T-helper 2 cell (primary cell): ENCODE measurements at places on chromosomes 5 and 9.

DNA sequence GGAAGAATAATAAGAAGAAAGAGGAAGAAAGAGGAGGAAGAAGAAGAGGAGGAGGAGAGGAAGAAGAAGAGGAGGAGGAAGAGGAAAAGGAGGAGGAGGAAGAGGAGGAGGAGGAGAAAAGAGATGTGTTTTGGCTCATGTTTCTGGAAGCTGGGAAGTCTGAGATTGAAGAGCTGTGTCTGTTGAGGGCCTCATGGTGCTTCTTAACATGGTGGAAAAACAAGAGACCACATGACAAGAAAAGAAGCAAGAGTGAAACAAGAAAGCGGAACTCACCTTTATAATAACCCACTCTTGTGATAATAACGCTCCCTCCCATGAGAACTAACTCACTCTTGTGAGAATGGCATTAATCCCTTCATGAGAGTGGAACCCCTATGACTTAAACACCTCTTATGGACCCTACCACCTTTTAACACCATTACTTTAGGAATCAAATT is 36.1 kb upstream of the RANBP6 start:
- no peak for DNase-seq

GRCh38 chr5:164098531-164098930 is 593.1 kb downstream of the MAT2B start:
- no peak for DNase-seq

- no peak for DNase-seq
Observed at GRCh38 chr9:95018099-95018936, 291.8 kb downstream of the AOPEP start.

DNA sequence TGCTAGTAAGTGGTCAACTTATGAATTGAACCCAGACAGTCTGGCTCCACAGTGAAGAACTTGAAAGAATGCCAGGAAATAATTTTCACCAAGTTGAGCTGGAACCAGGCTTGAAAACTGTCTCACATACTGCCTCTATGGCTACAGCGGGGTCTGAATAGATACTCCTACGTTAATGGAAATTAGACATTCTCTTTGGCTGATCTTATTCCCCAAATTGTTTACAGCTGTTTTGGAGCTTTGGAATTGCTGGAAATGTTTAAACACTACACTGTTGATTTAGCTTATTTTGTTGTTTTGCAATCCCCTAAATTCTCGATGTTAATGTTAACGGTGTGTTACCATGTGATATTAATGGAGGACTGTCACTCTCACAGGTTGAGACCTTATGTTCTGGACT is 146.4 kb downstream of the FBXL7 start:
- DNase-seq, result no peak

- DNase-seq, result no peak
Observed at GRCh38 chr5:131303537-131303936, 39.7 kb downstream of the CDC42SE2 start.

DNA sequence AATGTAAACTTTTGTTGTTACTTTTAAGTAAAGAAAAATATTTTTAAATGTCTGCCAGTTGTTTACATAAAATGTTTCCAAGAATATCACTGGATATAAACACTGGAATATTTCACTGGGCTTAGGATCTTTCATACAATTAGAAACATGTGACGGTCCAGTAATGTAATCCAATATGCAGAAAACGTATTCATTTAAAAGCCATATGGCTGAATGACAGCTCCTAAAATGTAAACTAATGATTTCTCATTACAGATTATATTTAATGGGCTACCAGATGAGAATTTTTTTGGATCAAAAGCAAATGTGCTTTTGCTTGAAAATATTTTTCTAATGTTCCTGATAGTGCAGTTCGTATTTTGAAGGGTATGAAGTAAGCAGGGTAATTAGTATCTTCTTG is 124.3 kb downstream of the TTC39B start:
- no peak for DNase-seq

- DNase-seq, result no peak
Observed at GRCh38 chr5:51381761-51382474, 1.3 kb upstream of the ISL1 start.

DNA sequence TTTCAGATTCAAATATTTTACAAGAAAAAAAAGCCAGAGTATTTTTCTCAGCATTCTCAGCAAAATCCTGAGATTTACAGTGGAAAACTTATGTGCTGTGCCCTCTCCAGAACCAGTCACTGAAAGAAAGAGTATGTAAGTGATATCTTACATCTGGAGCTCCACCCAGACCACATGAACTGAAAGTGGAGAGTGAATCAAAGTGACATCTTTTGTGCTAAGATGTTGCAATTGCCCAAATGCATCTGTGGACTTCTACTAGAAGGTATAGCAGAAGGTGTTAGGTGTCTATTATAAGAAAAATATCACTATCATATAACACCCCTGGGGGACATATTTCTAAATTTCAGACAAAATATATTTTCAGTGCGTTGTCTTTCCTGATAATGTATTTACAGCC is 49.0 kb upstream of the RIC1 start:
- peak; percentile 67 for DNase-seq

DNA sequence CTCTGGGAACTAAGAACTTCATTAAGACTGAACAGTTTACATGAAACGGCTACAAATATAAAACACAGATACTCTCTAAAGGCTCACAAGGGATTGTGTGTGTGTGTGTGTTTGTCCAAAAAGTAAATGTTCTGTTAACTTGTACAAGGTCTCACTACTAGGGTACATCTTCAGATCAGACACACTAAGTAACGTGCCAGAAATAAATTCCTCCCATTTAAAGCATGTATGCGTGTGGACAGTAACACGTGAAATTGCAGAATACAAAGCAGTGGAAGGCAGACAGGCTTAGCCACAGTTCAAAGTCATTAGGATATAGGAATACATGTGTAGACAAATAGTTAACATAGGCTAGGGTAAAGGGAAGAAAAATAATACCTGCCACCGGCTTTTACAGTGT is 1.8 kb downstream of the BNC2 start:
- no peak for DNase-seq

- DNase-seq, result no peak
Observed at GRCh38 chr5:79898611-79899010, 92.5 kb downstream of the MTX3 start.

DNA sequence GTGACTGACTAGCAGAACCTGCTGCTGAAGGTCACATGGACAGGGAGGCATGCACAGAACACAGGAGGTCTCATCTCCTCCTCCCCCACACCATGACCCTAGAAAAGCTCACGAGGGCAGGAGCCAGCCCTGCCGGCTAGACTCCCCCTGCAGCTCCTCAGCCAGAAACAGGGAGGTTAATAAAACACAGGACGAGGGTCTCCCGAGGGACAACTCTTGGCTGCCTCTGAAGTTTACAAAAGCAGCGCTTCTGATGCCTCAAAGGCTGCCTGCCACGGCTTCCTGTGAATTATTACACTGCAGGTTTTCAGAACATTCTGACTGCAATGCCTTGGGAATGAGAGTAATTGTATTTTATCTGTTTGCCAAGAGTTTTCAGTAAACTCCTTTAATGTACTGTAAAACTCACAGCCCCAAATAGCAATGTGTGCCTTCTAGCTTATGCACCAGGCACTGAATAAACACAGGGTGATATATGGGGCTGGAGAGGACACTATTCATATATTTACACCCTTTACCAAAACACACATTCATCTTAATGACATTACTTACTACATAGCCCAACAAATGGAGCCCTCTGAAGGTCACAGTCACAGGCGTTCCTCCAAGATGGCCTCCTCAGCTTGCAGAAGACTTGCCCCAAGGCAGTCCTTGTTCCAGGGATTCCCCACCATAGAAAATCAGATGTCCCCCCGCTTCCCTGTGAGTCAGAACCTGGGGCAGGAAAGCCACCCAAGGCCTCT is 83.7 kb downstream of the C5orf15 start:
- DNase-seq, result no peak

GRCh38 chr9:114112325-114112724 is 13.2 kb upstream of the KIF12 start:
- DNase-seq, result no peak

GRCh38 chr5:67120032-67120431 is 76.6 kb downstream of the CD180 start:
- no peak for DNase-seq

GRCh38 chr5:78157001-78157400 is 137.5 kb downstream of the AP3B1 start:
- DNase-seq, result no peak

DNA sequence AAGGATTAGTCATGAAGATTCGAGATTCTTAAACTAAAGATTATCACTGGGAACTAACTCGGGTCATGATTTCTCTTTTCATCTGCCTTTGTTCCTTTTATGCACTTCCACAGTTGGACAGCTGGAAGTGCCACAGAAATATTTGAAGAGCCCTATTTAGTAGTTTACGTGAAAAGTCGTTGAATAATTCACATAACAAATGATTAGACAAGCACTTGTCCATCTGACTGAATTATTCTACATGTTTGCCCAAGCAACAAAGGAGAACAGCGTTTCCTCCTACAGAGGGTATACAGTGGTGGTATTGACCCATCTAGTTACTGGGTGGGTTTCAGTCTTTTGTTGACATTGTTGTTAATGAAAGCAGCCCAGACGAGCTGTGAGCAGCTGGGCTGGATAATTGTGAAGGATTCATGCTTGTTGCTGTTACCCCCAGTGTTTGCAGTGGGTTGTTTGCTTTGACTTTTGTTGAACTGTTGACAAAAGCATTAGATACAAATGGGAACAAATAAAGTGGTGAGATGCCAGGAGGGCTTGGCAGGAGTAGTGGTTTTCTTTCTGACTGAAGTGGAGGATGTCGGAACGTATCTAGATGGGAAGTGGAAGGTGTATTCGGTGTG is 96.2 kb downstream of the TLE4 start:
- DNase-seq, result no peak

- DNase-seq, result no peak
Observed at GRCh38 chr5:177507165-177507564, 2.5 kb downstream of the DOK3 start.

DNA sequence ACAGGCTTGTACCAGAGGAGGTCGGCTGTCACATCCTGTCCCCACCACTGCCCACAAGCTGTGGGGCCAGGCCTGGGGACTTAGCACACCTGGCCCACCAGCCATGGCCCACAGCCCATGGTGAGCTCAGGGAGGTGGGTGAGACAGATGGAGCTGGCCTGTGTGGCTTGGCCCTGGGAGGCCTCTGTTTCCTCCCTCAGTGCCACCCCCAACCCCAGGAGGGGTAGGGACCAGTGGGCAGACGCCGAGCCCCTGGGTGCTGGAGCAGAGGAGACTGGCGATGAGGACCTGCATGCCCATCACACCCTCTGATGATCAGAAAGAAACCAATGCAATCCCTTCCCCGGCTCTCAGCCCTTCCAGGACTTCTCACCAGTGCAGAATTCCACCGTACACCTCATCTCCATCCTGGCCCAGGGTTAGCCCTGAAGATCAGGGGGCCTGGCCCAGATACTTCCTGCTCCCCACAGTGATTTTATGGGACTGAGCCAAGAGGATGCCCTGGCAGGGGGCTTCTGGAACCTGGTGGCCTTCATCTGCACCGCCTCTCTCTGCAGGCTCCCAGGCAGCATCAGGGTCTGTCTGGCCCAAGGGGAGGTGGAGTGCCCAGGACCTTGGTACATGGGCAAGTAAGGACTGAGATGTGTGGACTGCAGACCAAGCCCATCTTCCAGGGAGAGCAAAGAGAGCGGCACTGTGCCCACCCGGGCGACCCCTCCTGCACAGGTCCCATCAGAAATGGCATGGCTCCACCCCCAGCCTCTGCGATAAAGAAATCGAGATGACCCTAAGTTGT is 16.9 kb upstream of the NKD2 start:
- DNase-seq, result no peak

GRCh38 chr5:181204826-181205760 is at the start of gene TRIM7:
TRIM7 (minus strand) TSS chr5:181205196; CDS start chr5:181205110, 86 bp downstream.
- no peak for DNase-seq

DNA sequence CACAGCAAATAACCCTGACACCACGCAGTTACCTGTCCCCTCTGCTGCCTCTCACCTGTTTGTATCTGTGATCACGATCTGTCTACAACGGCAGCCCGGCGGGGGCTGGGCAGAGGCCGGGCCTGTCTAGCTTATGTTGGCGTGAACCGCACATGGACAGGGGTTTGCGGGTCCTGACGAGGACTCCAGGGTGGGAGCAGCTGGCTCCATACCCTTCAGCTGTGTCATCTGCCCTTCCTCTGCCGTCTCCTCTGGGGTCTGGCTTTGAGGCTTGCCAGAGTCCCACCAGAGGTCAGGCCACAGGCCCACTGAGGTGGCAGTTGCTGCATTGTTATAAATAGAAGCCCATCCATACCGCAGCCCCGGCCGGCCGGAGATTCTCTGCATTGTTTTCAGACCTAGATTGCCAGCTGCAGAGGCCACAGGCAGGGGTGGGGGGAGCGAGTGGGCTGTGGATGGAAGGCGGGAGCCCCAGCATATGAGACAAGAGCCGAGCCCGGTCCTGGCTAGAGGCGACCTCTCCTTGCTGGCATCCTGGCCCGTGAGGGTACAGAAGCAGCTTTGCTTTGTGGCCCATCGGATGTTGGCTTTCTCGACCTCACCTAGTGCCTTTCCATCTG is 37.8 kb downstream of the FAM78A start:
- DNase-seq, result no peak

- no peak for DNase-seq
Observed at GRCh38 chr5:123879071-123879470, 367.1 kb downstream of the CSNK1G3 start.

- no peak for DNase-seq
Observed at GRCh38 chr9:115653171-115653606, 500.4 kb upstream of the PAPPA start.

DNA sequence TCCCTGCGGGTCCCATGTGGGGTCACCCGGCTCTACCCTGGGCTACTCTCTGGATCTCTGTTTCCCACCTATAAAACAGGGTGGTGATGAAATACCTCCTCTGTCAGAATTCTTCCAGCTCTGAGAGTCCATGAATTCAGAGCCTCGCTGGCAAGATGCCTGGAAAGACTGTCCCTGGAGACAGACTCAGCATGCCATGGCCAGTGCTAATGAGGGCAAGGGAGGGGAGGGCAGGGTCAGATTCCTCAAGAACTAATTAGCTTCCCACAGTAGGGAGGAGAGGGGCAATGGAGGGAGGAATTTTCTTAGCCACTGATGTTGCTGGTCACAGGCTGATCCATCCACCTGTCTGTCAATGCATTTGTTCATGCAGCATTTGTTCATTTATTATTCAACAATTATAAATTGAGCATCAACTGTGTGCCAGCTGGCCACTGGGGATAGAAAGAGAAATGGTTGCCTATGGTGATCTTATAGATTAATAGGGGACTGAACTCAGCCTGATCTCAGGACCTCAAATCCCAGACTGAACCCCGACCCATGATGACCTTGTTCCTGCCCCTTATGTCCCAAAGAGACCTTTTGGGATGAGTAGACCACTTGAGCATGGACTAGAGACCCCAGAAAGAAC is 4.7 kb downstream of the SYNPO start:
- no peak for DNase-seq

GRCh38 chr9:128304971-128305288 is 17.3 kb downstream of the TRUB2 start:
- DNase-seq, result no peak

DNA sequence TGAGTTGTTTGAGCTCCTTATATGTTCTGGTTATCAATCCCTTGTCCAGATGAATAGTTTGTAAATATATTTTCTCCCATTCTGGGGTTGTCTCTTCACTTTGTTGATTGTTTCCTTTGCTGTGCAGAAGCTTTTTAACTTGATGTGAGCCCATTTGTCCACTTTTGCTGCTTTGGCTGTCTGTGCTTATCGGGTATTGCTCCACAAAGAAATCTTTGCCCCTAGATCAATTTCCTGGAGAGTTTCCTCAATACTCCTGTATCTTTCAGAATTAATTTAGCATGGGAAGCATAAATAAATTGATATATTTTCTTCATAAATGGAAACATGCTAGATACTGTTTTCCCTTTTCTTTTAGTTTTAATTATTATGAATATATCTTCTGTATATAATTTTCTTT is 22.5 kb upstream of the CCL21 start:
- DNase-seq, result no peak
